ENCODE measurements at places on chromosomes 12 and 14.

- H3K27me3 ChIP-seq: no peaks in the 10 kb centered on the region
- no peak for DNase-seq
- H3K4me1 ChIP-seq: peaks cover 34% of the 10 kb centered on the region
- no peak overlapping the region for H3K27ac ChIP-seq
- H3K36me3 ChIP-seq: no peaks in the 10 kb centered on the region
- no peak overlapping the region for H3K4me3 ChIP-seq
Measured at GRCh38 chr12:46491548-46491947, 119.0 kb upstream of the SLC38A2 start.

DNA sequence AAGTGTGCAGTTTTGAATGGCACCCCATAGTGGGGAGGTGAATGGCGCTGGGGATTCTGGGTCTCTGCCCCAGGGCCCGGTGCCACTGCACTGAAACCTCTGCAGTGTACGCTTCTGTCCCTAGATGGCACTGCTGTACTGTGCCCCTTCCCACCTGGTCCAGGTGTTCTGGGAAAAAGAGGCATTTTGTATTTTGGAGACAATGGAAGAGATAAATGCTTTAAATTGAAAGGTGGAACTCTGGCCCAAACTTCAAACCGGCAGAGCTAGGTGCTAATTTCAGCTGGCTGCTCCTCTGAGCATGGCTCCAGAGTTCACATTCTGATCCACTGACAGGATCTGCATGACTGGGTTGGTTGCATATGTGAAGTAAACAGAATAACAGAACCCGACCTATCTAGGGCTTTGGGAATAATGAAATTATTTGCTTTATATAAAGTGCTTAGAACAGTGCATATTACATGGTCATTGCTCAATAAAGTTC, 52.2 kb downstream of the KRT80 start:
- no peaks in the 10 kb centered on the region for H3K27me3 ChIP-seq
- H3K27ac ChIP-seq: no peak overlapping the region
- H3K4me3 ChIP-seq: no peak overlapping the region
- DNase-seq: no peak
- H3K36me3 ChIP-seq: no peaks in the 10 kb centered on the region
- H3K4me1 ChIP-seq: no peaks in the 10 kb centered on the region

- H3K36me3 ChIP-seq: no peaks in the 10 kb centered on the region
- no peak overlapping the region for H3K27ac ChIP-seq
- no peak overlapping the region for H3K4me3 ChIP-seq
- no peak for DNase-seq
- H3K4me1 ChIP-seq: peaks cover 3% of the 10 kb centered on the region
Measured at GRCh38 chr14:87998482-87998881, 5.5 kb upstream of the GALC start.

DNA sequence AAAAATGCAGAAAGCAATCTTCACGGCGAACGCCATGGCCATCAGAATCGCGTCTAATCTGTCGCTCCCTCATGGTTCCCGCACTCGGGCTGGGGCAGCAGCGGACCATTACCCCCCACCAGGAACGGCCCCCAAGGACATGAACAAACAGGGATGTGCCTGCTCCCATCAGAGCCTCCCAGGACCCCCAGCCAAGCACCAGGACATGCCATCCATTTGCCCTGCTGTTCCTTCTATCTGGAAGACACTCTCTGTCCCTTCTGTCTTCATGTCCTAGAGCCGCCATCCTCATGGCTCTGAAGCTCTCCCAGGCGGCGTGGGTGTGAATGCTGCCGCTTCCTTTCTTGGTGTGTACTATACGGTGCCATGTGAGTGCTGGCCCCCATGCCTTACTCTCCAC, 371.8 kb downstream of the BCL11B start:
- H3K27ac ChIP-seq: no peak overlapping the region
- H3K27me3 ChIP-seq: no peaks in the 10 kb centered on the region
- no peaks in the 10 kb centered on the region for H3K4me1 ChIP-seq
- DNase-seq: no peak
- H3K4me3 ChIP-seq: no peak overlapping the region

DNA sequence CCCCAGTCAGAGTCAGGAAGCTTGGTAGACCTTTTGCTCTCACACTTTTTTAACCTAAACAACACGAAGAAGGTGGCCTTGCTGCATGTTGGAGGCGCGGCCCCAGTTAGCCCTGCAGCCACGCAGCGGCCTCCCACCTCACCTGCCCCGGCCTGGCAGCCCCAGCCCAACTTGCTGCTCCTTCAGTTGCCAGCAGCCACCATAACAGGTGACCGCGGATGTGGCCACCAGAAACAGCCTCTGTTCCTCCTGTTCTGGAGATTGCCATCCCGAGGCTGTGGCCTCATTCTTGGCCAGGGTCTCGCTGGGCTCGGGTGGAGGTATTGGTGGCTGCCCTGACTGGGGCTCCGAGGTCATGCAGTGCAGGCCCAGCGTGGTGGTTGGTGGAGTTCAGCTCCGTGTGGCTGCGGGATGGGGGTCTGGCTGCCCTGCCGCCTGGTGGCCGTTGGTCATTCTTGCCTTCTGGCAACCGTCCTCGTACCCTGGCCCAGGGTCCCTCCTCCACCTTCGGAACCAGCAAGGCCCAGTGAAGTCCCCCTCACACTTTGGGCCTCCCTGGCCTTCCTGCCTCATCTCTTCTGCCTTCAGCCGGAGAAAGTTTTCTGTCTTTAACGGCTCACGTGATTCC, 20.7 kb upstream of the TEX22 start:
- no peaks in the 10 kb centered on the region for H3K4me1 ChIP-seq
- H3K27ac ChIP-seq: no peak overlapping the region
- no peak overlapping the region for H3K4me3 ChIP-seq
- DNase-seq: no peak
